NB4 (cell line): ENCODE measurements at places on chromosomes 1 and 21.

DNA sequence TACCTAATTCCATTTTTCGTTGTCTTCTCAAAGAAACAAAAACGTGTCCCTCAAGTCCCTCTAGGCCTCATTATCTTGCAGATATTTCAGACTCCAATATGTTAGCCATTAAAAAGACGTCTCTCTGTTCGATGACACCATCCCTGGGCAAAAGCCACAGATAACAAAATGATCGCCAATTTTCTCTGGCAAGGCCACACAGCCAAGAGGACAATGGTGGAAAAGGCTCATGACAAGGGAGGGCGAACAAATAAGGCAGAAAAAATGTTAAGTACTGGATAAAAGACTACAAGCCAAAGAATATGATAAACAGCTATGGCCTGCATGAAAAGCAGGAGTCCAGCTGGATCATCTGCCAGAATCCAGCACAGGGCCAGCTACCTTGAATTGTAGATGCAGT is 82.9 kb downstream of the TBX15 start:
- DNase-seq = no peak

DNA sequence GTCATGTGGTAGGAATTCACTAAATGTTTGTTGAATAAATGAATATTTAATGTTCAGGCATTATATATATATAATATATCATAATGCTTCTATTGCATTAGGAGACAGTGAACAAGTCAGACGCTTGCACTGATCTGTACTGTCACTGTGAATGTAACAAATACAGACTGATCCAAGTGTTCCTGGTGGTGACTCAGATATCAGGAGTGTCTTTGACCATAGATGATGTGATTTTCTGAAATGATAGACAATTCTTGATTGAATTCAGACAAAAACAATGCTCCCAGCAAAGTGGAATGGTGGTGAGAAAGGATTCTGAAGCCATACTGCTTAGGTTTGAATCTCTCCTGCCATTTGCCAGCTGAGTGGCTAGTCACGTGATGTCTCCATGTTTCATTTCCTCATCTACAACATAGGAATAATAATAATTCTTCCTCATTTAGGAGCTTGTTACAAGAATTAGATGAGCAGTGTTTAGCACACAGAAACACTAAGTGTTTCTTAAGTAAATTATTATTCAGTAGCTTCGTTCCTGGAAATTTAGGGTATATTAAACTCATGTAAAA is 71.0 kb downstream of the OLFML2B start:
- DNase-seq = no peak

- no peak for DNase-seq
Observed at GRCh38 chr1:181175955-181176354, 87.5 kb downstream of the IER5 start.

- DNase-seq = peak; percentile 31
Observed at GRCh38 chr1:28893403-28894102, 20.8 kb upstream of the EPB41 start.

DNA sequence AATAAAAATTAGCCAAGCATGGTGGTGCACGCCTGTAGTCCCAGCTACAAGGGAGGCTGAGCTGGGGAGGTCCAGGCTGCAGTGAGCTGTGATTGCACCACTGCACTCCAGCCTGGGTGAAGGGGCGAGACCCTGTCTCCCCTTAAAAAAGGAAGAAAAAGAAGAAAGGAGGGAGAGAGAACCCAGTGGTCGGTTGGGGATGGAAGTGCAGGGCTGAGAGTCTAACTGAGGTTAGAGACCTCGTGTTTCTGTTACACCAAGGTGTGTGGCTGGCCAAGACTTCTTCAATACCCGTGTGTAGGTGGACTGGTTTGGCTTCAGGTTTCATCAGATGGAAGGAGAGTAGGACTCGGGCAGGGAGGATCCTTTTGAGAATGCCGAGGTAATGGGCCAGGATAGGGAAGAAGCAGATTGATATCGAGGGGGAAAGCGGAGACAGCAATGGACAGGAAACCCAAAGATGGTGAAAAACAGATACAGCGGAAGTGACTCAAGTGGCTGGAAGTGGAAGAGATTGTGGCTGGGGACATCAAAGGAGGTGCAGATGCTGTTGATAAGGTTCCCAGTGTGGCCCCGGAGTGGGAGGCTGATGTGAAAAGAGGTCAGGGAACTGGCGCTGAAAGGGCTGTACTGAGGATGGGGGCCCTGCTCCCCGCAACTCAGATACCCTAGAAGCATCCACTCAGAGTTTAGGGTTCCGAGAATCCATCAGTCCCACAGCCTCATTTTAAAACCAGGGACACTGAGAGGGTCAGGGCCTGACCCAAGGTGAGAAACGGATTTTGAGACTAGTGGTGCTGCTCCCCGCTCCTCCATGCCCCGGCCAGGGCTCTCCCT is 681 bp upstream of the UBXN10 start:
- DNase-seq = peak; percentile 78

DNA sequence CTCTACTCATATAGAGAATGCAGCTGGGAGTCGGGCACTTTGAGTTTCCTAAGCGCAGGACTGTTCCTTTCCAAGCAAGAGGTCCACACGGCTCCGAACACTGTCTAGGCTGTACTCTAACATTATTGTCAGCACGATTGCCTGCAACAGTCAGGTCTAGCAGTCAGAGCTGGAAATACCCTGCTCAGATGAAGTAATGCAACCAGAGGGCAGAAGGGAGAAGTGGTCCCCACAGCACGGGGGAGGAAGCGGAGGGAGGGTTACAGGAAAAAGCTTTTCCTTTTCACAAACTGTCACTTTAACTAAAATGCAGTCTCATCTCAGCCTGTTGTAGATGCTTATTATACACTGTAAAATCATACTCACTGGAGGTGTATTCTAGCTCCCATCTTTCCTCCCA is 98.9 kb upstream of the SLC44A3 start:
- DNase-seq = peak; percentile 96

- DNase-seq = no peak
Observed at GRCh38 chr1:175873290-175873935, 130.0 kb upstream of the TNR start.

DNA sequence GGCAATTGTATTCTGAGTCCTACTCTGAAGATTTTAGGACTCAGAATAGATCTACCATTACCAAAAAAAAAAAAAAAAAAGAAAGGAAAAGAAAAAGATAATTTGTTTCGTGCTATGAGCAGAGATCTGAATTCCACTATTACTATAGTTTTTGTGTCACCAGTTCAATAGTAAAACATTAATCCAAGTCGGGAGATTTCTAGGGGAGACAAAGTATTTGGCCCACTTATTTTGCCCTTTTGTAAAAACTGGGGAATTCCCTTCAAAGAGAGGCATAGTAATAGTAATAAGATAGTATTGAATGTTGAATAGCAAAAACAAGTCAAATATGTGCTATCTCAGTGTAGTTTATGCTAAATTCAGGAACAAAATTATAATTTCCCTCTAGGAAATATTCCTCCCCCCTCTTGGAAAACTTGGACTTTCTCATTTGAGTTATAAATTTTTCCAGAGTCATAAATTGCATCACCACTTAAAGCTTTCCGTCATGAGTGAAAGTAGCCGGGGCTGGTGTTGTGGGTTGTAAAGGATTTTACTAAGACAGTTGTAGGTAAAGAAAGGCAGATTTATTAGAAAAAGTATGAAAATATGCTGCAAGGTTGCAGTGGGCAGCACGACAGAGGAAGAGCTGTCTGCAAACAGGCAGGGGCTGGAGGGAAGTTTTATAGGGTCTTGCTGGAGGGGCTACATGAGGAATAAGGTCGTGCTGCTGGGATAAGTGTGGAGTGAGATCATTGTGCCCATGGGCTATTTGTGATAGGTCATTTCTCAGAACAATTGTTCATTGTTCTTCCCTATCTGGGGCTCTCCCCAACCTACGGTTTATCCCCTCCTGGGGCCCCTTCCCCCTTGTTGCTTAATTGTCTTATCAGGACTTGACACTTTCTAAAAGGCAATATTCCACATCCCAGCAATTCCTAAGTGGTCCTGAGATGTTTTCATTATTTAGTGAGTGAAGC is 1009.9 kb downstream of the PLA2G4A start:
- DNase-seq = no peak

- DNase-seq = peak; percentile 50
Observed at GRCh38 chr1:169466259-169467230, 19.2 kb downstream of the SLC19A2 start.
